ENCODE measurements at places on chromosomes 3 and 15.

GRCh38 chr3:60431599-60431958 is 819.7 kb downstream of the FHIT start:
- DNase-seq, result peak; percentile 30

- no peak for DNase-seq
Observed at GRCh38 chr3:20013396-20013795, 1.3 kb upstream of the PP2D1 start.

GRCh38 chr3:195137638-195138588 is 133.0 kb downstream of the XXYLT1 start:
- no peak for DNase-seq

GRCh38 chr3:131608741-131609140 is 106.0 kb upstream of the MRPL3 start:
- DNase-seq, result no peak

DNA sequence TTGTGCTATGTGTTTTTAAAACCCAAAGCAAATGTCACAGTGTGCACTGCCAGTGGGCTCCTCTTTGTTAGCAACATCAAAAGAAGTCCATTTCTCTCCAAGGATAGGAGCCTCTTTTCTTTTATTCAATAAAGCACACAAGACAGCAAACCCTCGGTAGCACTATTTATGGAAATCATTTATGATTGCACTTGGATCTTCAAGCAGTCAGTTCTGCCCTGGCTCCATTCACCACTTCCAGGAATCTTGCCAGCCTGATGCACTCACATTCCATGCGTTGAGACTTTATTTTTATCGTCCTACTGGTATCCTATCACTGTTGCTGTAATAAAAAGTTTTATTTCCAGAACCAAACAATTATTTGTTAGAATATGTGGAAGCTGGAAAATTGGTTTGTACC is 412.1 kb downstream of the TBL1XR1 start:
- no peak for DNase-seq

All from AML-193 (cell line).